HCT116 (cell line): ENCODE measurements at places on chromosomes 6 and 20. TPM values are rescaled to one million over a fixed set of nuclear protein-coding genes. Genes with fewer than 3 reads are reported as not detected.

- no peak overlapping the region for H3K27ac ChIP-seq
- H3K27me3 ChIP-seq = no peaks in the 10 kb centered on the region
- no peaks in the 10 kb centered on the region for H3K4me1 ChIP-seq
- H3K36me3 ChIP-seq = no peaks in the 10 kb centered on the region
- DNase-seq = no peak
- H3K4me3 ChIP-seq = no peak overlapping the region
Observed at GRCh38 chr20:23410916-23411695, 10.2 kb downstream of the NAPB start.

DNA sequence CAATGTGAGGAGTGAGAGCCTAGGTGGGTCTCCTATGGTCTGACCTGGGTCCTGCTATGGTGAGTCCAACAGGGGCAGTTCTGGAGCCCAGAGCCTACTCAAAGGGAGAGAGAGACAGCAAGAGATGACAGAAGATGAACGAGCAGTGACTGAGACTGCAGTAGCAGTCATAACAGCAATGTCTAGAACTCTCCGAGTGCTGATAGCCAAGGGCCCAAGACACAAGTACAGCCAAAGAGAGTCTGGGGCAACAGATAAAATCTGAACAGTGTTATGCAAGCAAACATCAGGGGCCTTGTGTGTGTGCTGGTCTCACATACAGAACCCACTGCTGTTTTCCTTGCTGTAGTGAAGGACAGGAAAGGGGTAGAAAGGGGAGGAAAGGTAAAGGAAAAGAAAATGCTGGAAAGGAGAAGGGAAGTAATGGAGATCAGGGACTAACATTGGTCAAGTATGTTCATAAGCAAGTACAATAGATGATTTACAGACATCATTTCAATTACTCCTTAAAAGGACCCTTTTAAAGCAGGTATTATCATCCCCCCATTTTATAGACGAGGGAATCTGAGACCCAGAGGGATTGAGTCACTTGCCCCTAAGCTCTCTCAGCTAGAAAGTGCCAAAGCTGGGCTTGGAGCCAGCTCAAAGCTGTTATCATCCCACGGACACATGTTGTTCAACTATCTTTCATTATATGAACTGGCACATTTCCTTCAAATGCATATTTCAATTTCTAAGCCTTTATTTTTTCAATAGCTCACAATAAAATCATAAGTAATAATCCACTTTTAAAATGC lies 182.3 kb upstream of the RAB32 start:
- H3K27ac ChIP-seq = no peak overlapping the region
- H3K4me3 ChIP-seq = no peak overlapping the region
- DNase-seq = no peak

TSHZ2 gene
- total RNA-seq = 0.07 TPM

DNA sequence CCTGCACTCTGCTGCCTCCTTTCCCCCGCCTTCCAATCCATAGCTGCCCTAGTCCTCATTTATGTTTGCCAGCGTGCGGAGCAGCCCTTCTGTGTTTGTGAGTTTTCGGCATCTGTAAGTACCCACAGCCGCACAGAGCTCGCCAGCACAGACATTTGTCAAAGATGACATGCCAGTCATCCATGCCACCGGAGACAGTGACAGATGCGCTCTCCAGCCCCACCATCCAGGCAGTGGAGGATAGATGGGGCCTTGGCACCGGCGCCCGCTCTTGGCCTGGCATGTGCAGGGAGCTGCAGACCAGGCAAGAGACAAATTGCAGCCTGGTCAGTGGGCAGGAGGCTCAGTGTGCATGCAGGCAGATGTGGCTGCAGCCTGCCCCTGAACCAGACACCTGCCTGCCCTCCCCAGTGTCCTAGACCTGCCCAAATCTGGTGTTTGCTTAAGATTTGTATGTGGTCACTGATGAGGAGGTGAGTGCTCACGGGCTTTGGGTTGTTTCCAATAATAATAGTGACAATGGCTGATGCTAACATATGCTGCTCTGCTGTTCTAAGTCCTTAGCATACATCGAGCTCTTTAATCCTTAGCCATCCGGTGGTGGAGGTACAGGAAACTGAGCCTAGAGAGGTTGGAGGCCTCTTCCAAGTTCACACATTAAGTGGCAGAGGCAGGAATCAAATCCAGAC lies 78.1 kb downstream of the UNC5CL start:
- no peak overlapping the region for H3K27ac ChIP-seq
- H3K36me3 ChIP-seq = no peaks in the 10 kb centered on the region
- no peak for DNase-seq
- H3K4me3 ChIP-seq = no peak overlapping the region

DNA sequence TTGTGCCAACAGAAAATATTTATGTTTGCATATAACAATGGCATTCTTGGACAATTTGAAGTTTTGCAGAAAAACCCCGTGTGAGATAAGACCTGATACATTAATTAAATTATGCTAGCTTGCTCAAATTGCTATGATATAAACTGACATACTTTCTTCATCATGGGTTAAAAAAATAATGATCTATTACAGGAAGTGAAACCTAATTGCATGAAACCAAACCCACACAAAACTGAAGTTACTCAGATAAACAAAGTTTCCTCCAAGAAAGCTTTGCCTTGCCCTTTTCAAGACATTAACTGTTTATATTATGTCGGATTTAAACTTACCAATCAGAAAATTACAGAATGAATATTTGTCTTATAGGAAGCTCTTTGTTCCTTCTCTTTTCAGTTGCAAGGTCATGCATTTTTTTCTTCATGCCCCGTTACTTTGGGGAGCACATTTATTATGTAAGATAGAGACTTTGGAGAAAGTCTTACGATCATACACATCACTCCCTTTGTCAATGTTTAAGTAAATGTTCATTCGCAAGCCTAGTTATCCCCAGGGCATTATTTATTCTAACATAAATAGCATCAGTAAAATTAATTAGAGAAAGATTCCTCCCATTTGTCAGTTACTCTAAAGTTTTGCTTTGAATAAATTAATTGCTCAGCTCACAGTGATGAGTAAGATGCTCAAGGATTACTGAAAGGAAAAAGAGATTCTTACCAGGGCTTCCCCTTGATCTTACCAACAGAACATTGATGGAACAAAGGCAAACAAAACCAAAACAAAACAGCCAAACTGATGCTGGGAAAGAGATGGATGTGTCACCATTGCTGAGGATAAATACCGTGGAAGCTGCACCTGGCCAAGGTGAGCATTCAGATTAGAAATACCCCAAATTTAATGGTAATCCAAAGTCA lies 14.8 kb upstream of the TMEM244 start:
- H3K27ac ChIP-seq = no peak overlapping the region
- no peak overlapping the region for H3K4me3 ChIP-seq
- H3K4me1 ChIP-seq = no peaks in the 10 kb centered on the region
- H3K27me3 ChIP-seq = no peaks in the 10 kb centered on the region
- no peaks in the 10 kb centered on the region for H3K36me3 ChIP-seq
- DNase-seq = no peak

DNA sequence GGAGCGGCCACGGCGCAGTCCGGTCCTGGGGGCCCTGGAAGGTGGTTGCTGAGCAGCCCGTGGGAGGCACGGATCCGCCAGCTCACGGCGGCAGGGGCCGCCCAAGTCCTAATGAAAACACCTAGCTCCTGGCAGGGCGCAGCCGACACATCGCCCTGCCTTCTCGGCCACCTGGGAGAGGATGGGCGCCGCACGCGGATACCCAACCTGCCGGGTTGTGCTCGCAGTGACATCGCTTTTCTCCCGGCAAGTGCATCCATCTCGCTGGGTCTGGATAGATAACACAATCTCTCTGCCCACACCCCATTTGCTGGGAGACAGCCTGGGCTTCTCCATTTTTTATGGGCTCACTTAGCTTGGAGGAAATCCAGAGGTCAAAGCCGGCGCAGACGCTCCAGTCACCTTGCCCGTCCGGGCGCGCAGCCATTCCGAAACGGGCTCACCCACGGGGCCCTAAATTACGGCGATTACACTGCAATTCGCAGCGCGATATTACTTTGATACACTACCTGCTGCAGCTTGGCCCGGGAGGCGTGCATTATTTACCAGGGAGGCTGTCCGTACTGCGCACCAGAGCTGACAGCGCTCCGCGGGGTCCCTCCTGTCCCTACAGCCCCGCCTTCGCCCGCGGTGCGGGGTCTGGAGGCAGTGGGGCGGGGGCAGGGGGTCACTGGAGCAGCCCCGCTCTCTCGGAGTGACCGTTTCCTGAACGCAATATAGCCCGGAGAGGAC lies 36.2 kb upstream of the CCDC167 start:
- H3K27ac ChIP-seq = no peak overlapping the region
- no peak for DNase-seq
- H3K4me3 ChIP-seq = no peak overlapping the region
- H3K36me3 ChIP-seq = no peaks in the 10 kb centered on the region

GRCh38 chr6:129454488-129454887 lies 255.5 kb downstream of the ARHGAP18 start:
- H3K4me1 ChIP-seq = no peaks in the 10 kb centered on the region
- DNase-seq = no peak
- H3K27ac ChIP-seq = no peak overlapping the region

DNA sequence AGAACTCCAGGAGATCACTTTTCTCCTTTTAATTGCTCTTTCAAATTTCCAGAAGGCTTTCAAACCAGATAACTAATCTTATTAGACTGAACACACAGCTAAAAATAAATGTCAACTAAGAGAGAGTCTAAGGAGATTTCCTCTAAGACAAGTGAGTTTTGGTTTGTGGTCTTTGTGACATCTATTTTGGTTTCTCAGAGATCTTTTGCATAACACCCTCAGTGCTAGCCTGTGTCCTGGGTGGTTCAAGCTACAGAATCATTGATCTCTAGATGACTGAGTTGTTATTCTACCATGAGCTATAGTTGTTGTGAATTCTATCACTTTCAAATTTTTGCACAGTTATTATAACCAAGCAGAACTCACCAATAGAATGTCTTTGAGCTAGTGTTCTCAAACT lies 49.1 kb upstream of the PLCB4 start:
- H3K27ac ChIP-seq = no peak overlapping the region
- H3K4me1 ChIP-seq = peaks cover 3% of the 10 kb centered on the region; the same call in 1 of the 2 replicates
- H3K36me3 ChIP-seq = no peaks in the 10 kb centered on the region
- no peaks in the 10 kb centered on the region for H3K27me3 ChIP-seq
- DNase-seq = no peak

EMILIN3 gene
- total RNA-seq = not detected

ABHD16A gene
- total RNA-seq = 32.4 TPM

DNA sequence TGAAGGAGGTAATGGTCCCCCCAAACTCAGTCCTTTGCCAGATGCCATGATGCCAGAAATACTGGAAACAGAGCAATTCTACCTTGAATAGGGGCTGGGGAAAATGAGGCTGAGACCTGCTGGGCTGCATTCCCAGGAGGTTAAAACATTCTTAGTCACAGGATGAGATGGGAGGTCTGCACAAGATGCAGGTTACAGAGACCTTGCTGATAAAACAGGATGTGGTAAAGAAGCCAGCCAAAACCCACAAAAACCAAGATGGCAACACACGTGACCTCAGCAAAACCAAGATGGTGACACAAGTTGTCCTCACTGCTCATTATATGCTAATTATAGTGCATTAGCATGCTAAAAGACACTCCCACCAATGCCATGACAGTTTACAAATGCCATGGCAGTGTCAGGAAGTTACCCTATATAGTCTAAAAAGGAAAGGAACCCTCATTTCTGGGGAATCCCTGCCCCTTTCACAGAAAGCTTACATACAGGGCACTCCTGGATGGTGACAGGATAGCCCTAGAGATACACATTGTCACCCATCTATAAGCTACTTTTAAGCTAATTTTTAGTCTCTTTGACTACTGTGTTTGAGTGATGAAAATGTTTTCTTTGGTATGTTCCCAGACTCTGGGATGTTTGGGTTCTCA lies 979.7 kb downstream of the TBC1D32 start:
- no peaks in the 10 kb centered on the region for H3K27me3 ChIP-seq
- no peaks in the 10 kb centered on the region for H3K4me1 ChIP-seq
- H3K36me3 ChIP-seq = no peaks in the 10 kb centered on the region
- no peak overlapping the region for H3K27ac ChIP-seq
- H3K4me3 ChIP-seq = no peak overlapping the region

GRCh38 chr6:117404548-117404947 lies 21.2 kb downstream of the ROS1 start:
- no peaks in the 10 kb centered on the region for H3K27me3 ChIP-seq
- DNase-seq = no peak
- H3K27ac ChIP-seq = no peak overlapping the region
- H3K36me3 ChIP-seq = no peaks in the 10 kb centered on the region
- H3K4me1 ChIP-seq = no peaks in the 10 kb centered on the region

GRCh38 chr6:56343295-56343694 lies 95.9 kb upstream of the COL21A1 start:
- H3K27me3 ChIP-seq = no peaks in the 10 kb centered on the region
- H3K4me1 ChIP-seq = no peaks in the 10 kb centered on the region
- H3K4me3 ChIP-seq = no peak overlapping the region
- DNase-seq = no peak
- H3K36me3 ChIP-seq = no peaks in the 10 kb centered on the region

DNA sequence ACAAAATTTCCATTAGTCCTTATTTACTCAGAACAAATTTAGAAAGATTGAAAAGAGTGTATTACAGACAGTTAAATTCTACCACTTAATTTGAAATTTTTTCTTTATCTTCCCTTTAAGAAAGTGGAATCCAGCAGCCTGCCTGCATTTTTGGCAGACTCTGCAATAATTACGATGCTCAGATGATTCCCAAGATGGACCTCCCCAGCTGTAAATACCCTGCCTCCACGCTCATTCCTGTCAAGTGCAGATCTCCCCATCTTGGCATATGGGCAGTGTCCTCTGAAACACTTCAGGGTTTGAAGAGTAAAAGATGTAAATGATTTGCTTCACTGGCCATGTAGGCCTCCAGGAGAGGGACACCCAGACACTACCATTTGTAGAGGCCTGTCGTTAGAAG lies 471.2 kb downstream of the PRKN start:
- H3K4me3 ChIP-seq = no peak overlapping the region
- DNase-seq = no peak
- H3K27me3 ChIP-seq = no peaks in the 10 kb centered on the region
- H3K4me1 ChIP-seq = no peaks in the 10 kb centered on the region
- H3K36me3 ChIP-seq = no peaks in the 10 kb centered on the region
- no peak overlapping the region for H3K27ac ChIP-seq

HEY2 gene
- total RNA-seq = not detected

LAMA2 gene
- 8.2 TPM for total RNA-seq

DNA sequence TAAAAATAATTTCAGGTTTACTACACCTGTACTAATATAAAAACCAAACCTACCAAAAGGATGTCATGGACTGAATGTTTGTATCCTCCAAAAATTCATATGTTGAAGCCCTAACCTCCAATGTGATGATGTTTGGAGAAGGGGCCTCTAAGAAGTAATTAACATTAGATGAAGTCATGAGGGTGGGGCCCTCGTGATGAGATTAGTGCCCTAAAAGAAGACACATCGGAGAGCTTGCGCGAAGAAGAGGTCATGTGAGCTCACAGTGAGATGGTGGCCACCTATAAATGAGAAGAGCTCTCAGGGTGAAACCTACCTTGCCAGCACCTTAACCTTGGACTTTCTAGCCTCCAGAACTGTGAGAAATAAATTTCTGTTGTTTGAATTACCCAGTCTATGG lies 20.8 kb downstream of the TULP4 start:
- no peak for DNase-seq
- H3K4me3 ChIP-seq = no peak overlapping the region
- H3K36me3 ChIP-seq = no peaks in the 10 kb centered on the region
- H3K27ac ChIP-seq = no peak overlapping the region

IMPG1 gene
- not detected for total RNA-seq
